H9 (cell line): ENCODE measurements at places on chromosomes 2 and 18. TPM values are rescaled to one million over a fixed set of nuclear protein-coding genes. Genes with fewer than 3 reads are reported as not detected.

- no peaks in the 10 kb centered on the region for H3K4me1 ChIP-seq
- no peak overlapping the region for H3K4me3 ChIP-seq
- no peak overlapping the region for H3K27ac ChIP-seq
- no peak for DNase-seq
Observed at GRCh38 chr2:172582656-172583055, 26.8 kb downstream of the PDK1 start.

DNA sequence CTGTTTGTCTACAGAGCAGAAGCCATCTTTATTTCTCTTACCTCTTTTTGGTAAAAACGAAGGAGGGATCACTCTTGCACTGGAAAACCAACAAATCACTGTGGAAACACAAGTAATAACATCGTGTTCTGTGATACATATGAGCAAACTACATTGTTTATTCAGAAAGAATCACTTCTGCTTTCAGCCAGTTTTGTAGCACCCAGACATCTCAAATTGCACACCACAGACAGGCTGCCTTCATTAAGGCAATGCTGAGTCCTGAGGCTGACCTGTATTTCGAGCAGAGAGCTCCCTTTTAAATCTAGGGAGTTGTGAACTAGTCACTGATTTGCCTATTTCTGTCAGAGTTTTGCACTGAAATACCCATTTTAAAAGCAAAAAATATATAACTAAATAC is 1003.2 kb upstream of the FAM98A start:
- H3K4me3 ChIP-seq: no peak overlapping the region
- no peaks in the 10 kb centered on the region for H3K27me3 ChIP-seq
- no peaks in the 10 kb centered on the region for H3K4me1 ChIP-seq

- DNase-seq: peak; percentile 47
- H3K27ac ChIP-seq: no peak overlapping the region
- no peak overlapping the region for H3K4me3 ChIP-seq
- H3K4me1 ChIP-seq: peaks cover 1% of the 10 kb centered on the region; the same call in 1 of the 2 replicates
Observed at GRCh38 chr2:42906557-42907411, 114.4 kb upstream of the HAAO start.

GRCh38 chr2:160541745-160542144 is 48.1 kb upstream of the RBMS1 start:
- no peaks in the 10 kb centered on the region for H3K36me3 ChIP-seq
- no peaks in the 10 kb centered on the region for H3K4me1 ChIP-seq
- no peak for DNase-seq
- no peak overlapping the region for H3K27ac ChIP-seq

MAPK4 gene
- total RNA-seq: 1.6 and 1.9 TPM in 2 replicates

ADCYAP1 gene
- total RNA-seq: not detected in 2 replicates

DNA sequence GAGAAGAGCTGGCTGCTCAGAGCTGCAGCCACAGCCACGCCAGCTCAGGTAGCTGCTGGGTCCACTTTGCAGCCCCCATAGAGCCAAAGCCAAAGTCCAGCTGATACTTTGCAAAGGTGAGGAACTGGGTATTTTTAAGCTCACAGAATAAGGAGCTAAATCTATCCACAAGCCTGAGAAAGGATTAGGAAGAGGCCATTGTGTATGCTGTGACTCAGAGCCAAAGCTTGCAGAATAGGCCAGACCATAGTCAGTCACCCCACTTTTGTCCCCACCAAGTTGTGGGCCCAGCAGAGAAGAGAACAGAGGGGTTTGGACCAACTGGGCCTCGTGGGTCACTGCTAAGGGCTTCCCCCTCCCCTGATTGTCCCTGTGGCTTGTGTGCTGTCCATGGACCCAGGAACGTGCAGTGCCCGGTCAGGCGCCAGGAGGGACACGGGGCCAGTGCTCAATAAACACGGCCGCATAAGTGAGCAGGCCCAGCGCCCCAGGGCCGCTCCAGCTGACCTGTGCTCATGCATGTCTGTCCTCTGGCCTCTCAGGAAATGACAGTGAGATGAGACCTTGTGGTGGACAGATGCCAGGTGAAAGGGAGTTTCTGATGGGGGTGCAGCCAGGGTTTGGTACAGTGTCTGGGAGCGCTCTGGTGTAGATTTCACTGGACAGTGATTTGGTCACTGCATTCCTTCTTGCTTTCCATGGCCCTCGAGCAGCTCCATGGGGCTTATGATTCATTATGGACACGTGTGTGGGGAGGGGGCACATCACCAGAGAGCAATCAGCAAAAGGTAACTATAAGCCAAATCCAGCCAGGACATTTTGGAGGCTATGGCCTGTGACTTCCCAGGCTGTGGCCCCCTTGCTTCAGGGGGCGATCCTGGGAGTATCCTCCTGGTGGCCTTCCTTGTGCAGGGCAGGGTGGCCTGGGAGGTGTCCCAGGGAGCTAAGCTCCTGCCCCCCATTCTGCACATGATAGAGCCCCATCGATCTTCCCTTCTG is 31.3 kb downstream of the MAL start:
- no peak overlapping the region for H3K27ac ChIP-seq
- H3K4me3 ChIP-seq: no peak overlapping the region
- H3K36me3 ChIP-seq: no peaks in the 10 kb centered on the region
- no peaks in the 10 kb centered on the region; the same call in 1 of the 2 replicates for H3K4me1 ChIP-seq
- no peak for DNase-seq
- H3K27me3 ChIP-seq: no peaks in the 10 kb centered on the region

CRYBA2 gene
- total RNA-seq: not detected in 2 replicates

DNA sequence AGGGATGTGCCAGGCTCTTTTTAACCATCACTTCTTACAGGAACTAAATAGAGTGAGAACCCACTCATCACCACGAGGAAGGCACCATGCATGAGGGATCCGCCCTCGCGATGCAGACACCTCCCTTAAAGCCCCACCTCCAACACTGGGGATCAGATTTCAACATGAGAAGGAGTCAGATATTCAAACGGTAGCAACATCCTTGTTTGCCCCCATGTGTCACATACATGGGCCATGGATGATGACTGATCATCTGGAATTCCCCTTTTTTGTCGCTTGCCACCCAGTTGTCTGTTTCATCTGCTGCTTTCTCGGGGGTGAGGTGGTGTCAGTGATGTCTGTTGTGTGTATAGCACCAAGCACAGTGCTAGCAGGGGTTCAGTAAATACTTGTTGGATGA is 57.9 kb downstream of the NCK2 start:
- no peak for DNase-seq
- no peak overlapping the region for H3K27ac ChIP-seq
- peaks cover 2% of the 10 kb centered on the region; the same call in 1 of the 2 replicates for H3K4me1 ChIP-seq
- H3K4me3 ChIP-seq: no peak overlapping the region
- H3K27me3 ChIP-seq: no peaks in the 10 kb centered on the region
